ENCODE measurements at places on chromosomes 2 and 18.

- H3K4me3 ChIP-seq, result no peak overlapping the region
- no peaks in the 10 kb centered on the region for H3K36me3 ChIP-seq
- peaks cover 25% of the 10 kb centered on the region for H3K4me1 ChIP-seq
- DNase-seq, result peak; percentile 81
These were observed 77.0 kb downstream of the SMIM21 start for GRCh38 chr18:75350512-75350839.

DNA sequence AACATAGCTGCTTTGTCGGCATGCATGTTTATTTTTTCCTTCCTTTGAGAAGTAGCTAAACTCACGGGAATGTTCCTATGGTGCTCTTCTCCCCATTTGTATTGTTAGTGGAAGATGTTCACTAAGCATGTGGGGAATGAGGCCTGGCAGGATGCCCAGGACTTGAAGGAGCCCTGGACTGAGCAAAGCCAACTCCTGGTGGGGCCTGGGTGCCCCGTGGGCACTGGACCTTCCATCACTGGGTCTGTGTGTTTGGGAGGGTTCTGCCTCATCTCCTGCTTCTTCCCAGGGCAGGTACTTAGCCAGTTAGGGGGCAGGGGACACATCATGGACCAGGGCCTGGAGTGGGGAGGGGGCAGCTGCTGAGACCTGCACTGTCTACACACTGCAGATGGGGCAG lies 49.3 kb downstream of the ACAA2 start:
- H3K4me3 ChIP-seq, result no peak overlapping the region
- peak; percentile 78 for DNase-seq
- no peaks in the 10 kb centered on the region for H3K27me3 ChIP-seq
- H3K27ac ChIP-seq, result no peak overlapping the region

DNA sequence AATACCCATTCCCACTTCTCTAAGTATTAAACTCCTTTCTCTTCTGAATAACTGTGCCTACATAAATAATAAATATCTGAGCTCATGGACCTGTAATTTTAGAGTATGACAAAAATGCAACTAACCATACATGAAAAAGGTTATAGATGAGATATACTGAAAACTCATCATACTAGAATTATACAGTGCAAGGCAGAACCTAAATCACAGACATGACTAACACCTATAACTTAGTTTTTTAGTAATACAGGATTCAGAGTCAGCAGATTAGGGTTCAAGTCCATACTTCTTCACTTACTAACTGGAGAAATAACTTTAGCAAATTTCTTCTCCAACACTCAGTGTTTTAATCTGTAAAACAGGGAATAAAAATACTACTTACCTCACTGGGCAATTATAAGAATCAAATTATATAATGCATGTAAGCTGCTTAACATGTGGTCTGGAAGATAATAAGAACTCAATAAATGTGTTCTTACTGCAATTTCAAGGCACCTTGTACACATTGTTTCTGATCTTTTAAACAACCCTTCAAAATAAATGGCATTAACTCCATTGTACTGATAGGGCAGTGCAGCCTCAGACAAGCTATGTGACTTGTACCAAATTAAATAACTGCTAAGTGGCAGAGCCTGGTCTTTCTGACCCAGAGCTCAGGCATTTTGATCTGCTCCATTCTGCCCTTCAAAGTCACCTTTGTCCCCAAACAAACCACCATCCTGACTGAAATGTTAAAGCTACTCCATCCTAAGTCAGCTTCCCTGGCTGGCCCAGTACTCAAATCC lies 39.6 kb upstream of the KLF7 start:
- H3K27ac ChIP-seq, result no peak overlapping the region
- H3K4me1 ChIP-seq, result no peaks in the 10 kb centered on the region
- no peaks in the 10 kb centered on the region for H3K36me3 ChIP-seq
- H3K4me3 ChIP-seq, result no peak overlapping the region
- DNase-seq, result no peak
- H3K27me3 ChIP-seq, result no peaks in the 10 kb centered on the region

- no peak for DNase-seq
- no peak overlapping the region for H3K4me3 ChIP-seq
- no peak overlapping the region for H3K27ac ChIP-seq
- no peaks in the 10 kb centered on the region for H3K36me3 ChIP-seq
- H3K4me1 ChIP-seq, result no peaks in the 10 kb centered on the region
- peaks cover 15% of the 10 kb centered on the region for H3K27me3 ChIP-seq
These were observed 133.4 kb downstream of the RTP5 start for GRCh38 chr2:242002944-242003343.
